ENCODE measurements at places on chromosomes 1 and 21. TPM values are rescaled to one million over a fixed set of nuclear protein-coding genes. Genes with fewer than 3 reads are reported as not detected.

DNA sequence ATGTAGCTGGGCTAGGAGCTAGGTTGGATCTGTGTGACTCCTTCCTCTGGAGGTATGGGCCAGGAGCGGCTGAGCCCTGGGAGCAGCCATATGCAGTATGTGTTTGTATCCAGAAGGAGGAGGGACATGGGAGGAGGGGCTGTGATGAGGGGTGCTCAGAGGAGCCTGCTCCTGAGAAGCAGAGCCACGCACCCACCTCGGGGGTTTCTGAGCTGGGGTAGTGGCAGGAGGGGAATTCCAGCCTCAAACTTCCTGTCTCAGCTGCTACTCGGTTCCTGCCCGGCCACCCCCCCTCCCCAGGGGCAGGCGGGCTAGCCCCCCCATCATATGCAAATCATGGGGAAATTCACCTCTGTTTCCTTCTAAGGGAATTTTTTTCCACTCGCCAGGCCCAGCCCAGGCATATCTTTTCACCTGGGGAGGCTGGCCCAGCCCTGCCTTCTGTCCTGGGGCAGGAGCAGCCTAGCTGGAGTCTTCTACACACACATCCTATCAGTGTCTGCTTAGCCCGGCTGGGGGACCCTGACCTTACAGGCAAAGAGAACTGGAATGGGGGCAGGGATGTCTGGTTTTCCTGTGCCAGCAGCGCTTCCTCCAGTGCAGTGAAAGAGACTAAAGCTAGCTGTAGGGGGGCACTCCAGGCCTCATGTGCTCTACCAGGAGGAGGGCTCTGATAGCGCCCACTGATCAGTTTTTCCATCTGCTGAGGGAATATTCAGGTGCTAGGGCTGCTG lies 3.0 kb downstream of the ZC3H12A start:
- H3K4me3 ChIP-seq = no peak overlapping the region
- peak overlapping the region; percentile 98 for H3K27ac ChIP-seq
- DNase-seq = peak; percentile 63
- peaks cover 39% of the 10 kb centered on the region for H3K36me3 ChIP-seq
- peaks cover 60% of the 10 kb centered on the region for H3K4me1 ChIP-seq

Gene KCNQ4
- polyA plus RNA-seq = 0.61 TPM

Gene TLR5
- 0.74 TPM for polyA plus RNA-seq

- H3K4me3 ChIP-seq = no peak overlapping the region
- no peak overlapping the region for H3K27ac ChIP-seq
- no peak for DNase-seq
- no peaks in the 10 kb centered on the region for H3K4me1 ChIP-seq
- no peaks in the 10 kb centered on the region for H3K36me3 ChIP-seq
Observed at GRCh38 chr1:166740668-166741276, 98.5 kb upstream of the POGK start.

DNA sequence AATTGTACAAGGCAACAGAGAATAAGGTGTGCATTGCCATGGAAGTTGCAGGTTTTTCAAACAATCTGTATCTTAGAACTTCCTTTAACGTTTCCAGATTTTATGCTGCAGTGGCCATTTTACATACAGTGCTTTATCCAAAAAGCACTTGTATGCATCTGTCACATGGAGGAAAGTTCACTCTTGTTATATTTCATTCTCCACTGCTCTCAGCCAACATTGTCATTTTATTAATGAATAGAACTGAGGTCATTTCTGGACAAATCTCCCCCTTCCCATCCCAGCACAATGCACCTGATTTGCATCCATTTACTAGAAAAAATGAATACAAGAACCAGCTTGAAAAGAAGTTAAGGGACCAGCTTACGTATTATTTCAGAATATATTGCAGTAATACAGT lies 342.0 kb downstream of the USP25 start:
- H3K4me1 ChIP-seq = no peaks in the 10 kb centered on the region
- no peaks in the 10 kb centered on the region for H3K27me3 ChIP-seq
- no peak for DNase-seq
- H3K36me3 ChIP-seq = no peaks in the 10 kb centered on the region
- H3K27ac ChIP-seq = no peak overlapping the region
- no peak overlapping the region for H3K4me3 ChIP-seq

- peak; percentile 95 for DNase-seq
- peaks cover 22% of the 10 kb centered on the region for H3K4me1 ChIP-seq
- H3K4me3 ChIP-seq = no peak overlapping the region
- H3K27ac ChIP-seq = peak overlapping the region; percentile 4
- H3K27me3 ChIP-seq = no peaks in the 10 kb centered on the region
Observed at GRCh38 chr1:235883261-235883927, 16.7 kb upstream of the LYST start.

Gene C1QTNF12
- 3.0 TPM for polyA plus RNA-seq

Gene DMBX1
- polyA plus RNA-seq = 0.16 TPM

GRCh38 chr1:183827801-183828200 lies 22.9 kb downstream of the RGL1 start:
- no peak for DNase-seq
- H3K27ac ChIP-seq = no peak overlapping the region
- no peaks in the 10 kb centered on the region for H3K4me1 ChIP-seq
- H3K4me3 ChIP-seq = no peak overlapping the region
- no peaks in the 10 kb centered on the region for H3K27me3 ChIP-seq

Gene TPTE
- not detected for polyA plus RNA-seq

DNA sequence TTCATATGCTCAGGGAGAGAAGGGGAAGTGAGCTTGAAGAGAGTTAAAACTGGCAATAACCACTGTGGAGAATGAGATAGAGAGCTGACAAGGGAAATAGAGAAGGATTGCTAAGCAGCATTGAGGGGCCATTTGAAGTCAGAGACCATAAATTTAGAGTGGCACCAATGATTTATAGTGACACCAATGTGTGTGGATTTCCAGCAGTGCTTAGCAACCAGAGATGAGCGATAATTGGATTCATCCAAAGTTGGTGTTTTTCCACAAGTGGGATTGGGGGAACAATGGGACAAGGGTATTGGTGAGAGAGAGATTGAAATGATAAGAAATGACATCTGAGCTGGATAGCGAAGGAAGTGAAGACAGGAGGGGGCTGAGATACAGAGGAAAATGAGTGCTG lies 114.1 kb downstream of the C1orf94 start:
- H3K27ac ChIP-seq = no peak overlapping the region
- H3K27me3 ChIP-seq = peaks cover 8% of the 10 kb centered on the region
- no peaks in the 10 kb centered on the region for H3K4me1 ChIP-seq
- no peaks in the 10 kb centered on the region for H3K36me3 ChIP-seq

- H3K36me3 ChIP-seq = no peaks in the 10 kb centered on the region
- peak; percentile 22 for DNase-seq
- H3K27me3 ChIP-seq = no peaks in the 10 kb centered on the region
- no peaks in the 10 kb centered on the region for H3K4me1 ChIP-seq
- no peak overlapping the region for H3K4me3 ChIP-seq
- H3K27ac ChIP-seq = no peak overlapping the region
Observed at GRCh38 chr1:184329962-184330868, 56.6 kb upstream of the C1orf21 start.

DNA sequence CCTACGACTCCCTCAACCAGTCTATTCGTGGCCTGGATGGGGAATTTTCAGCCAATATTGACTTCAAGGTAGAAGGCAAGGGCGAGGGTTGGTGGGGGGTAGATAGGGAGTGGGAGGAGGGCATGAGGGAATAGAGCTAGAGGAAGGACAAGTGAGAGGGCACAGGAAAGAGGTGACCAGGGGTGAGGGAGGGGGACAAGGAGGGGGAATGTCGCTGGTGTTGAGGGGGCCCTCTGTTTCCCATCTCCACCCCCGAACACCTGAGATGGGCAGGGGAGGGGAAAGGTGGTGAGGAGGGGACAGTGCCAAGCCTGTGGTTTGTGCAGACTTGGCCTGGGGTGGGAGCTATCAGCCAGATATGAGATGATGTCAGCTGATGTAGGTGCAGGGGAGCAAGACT lies 8.3 kb upstream of the ADAM15 start:
- no peaks in the 10 kb centered on the region for H3K36me3 ChIP-seq
- no peak for DNase-seq
- no peak overlapping the region for H3K4me3 ChIP-seq
- no peaks in the 10 kb centered on the region for H3K27me3 ChIP-seq
- no peak overlapping the region for H3K27ac ChIP-seq
